ENCODE measurements at places on chromosomes 3 and 15.

GRCh38 chr3:113287111-113287802, 75.9 kb downstream of the BOC start:
- peak; percentile 54 for DNase-seq

- DNase-seq = no peak
Measured at GRCh38 chr15:40439960-40440742, 602 bp upstream of the BAHD1 start.

GRCh38 chr3:39379778-39380155, 3.4 kb upstream of the SLC25A38 start:
- DNase-seq = no peak

DNA sequence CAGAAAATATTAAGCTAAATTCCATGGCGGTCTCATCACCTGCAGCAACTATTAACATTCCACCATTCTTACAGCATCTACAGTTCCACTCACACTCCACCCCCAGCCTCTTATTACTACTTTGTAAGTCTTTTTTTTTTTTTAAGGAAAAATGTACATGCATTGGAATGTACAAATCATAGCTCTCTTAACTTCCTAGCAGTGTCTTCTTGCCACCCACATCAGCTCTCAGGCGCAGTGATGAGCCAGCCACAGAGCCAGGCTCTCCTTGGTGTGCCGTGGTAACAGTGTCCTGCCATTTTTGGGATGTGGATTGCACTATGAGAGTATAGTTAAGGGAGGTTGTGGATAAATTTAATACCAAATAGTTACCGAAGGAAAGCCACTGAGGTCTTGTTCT, 17.8 kb downstream of the ABHD17C start:
- DNase-seq = no peak

DNA sequence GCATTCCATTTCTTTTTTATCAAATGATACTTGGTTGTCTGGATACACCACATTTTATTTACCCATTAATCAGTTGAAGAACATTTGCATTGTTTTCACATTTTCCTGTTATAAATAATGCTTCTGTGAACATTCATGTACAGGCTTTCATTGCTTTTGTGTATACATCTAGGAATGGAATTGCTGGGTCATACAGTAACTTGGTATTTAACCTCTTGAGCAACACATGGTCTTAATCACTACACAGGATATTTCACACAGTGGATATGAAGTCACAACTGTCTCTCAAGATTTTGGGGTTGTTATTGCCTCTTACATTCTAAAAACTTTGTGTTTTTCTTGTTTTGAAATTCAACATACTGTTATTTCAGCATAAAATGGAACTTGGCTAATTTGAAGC, 48.2 kb downstream of the C3orf85 start:
- no peak for DNase-seq

GRCh38 chr3:111936191-111936841, 42.5 kb upstream of the ABHD10 start:
- DNase-seq = peak; percentile 80

- DNase-seq = no peak
Measured at GRCh38 chr15:24955531-24955921, 739 bp downstream of the SNRPN start.

DNA sequence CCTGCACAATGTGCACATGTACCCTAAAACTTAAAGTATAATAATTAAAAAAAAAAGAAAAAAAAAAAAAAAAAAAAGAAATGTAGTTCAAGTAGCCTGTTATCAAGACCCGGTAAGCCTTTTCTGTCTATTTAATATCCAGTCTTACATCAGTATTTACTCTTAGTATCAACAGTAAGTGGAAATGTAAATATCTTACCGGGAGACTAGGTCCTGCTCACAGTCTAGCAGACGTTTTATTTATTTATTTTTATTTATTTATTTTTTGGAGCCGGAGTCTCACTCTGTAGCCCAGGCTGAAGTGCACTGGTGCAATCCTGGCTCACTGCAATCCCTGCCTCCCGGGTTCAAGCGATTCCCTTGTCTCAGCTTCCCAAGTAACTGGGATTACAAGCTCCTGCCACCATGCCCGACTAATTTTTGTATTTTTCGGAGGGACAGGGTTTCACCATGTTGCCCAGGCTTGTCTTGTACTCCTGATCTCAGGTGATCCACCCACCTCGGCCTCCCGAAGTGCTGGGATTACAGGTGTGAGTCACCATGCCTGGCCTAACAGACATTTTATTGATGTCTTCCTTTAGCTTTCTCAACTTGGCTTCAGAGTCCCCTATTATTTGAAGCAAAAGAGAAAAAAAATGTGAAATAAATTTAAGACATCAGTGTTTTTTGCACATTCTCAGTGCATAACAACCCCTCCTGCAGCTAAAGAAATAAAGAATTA, 19.9 kb downstream of the C2CD4B start:
- no peak for DNase-seq

DNA sequence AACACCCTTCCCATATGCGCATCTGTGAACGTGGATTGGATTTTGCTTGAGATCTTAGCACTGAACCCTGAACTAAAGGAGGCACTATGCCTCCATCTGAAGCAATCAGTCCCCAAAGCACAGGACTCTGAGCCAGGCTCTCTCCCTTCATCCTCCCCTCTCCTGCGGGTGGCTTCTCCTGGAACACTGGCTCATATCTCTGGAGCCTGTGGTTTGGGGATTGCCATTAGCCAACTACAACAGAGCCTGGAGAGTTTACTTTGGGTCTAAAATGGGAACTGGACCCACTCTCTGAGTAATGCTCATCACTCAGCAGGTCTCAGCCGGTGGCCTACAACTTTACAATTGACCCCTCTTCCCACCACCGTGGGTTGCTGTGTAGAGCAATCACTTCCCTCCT, 190.8 kb upstream of the HES1 start:
- no peak for DNase-seq

- no peak for DNase-seq
Measured at GRCh38 chr3:134927599-134927998, 132.5 kb downstream of the EPHB1 start.

DNA sequence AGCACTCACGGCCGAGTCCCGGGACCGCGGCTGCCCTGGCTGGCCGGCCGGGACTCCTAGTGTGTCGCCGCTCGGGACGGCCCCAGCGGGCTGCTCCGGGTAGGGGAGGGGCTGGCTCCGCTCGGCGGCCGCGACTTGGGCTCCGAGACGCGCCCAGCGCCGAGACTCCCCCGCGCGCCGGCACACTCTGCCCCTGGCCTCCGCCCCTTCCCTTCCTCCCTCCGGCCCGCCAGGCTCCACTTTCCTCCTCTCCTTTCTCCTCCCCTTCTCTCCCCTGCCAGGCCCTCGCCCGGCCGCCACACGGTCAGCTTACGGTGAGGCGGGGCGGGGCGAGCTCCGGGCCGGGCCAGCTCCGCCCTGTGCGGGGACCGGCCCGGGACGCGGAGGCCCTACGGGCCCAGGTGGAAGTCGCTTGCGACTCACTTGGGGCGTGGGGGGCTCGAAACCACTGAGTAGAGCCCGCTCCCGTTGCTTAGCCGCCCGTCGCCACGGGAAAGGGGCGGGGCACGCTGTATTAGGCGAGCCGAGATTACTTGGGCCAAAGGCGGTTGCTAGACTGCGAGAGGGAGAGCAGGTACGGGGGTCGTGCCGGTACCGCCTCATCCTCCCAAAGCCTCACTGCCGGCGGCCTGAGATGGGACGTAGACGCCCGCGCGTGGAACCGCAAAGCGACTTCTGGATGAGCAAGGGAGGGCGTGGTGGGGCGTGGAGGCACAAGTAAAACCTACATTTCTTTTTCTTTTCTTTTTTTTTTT, at the start of gene ITGB5:
ITGB5 (minus strand) TSS at position 189 of the 755 bp plus-strand sequence. CDS start 365 bp downstream, outside the sequence.
- peak; percentile 67 for DNase-seq

- no peak for DNase-seq
Measured at GRCh38 chr3:130779031-130779430, 32.4 kb upstream of the PIK3R4 start.

DNA sequence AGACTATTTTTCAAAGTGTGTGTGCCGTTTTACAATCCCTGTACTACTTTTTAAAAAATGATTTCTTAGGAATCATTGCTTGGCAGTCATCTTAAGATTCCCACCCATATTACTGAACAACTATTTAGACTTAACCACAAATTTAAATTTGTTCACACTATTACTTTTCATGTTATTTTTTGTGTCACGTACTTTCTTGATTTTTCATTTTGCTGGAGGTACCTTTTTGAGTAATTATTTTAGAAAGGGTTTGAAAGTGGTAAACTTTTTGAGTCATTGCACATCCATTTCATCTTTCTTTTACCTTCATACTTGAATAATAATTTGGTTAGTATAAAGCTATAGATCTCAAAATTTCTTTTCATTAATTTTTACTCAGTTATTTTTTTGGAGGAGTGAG, 16.9 kb downstream of the CMTM8 start:
- no peak for DNase-seq

- DNase-seq = peak; percentile 80
Measured at GRCh38 chr15:66196602-66197001, 56.9 kb downstream of the MEGF11 start.

DNA sequence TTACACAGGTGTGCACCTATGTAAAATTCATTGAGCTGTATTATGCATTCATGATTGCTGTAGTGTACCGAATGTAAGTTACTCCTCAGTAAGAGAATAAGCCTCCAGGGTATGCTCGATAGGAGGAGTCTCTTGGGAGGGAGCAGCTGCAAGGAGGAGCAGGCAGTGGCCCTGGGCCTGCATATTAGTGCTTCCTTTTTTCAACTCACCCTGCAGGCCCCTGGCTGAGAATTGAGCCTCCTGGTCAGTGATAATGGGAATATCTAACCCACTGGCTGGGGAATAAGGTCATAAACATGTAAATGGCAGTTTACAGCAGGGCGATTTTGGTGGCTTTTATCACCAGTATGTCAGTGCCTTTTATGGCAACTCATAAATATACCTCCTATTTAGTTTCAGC, 21.7 kb upstream of the SFMBT1 start:
- no peak for DNase-seq

GRCh38 chr3:137217733-137218132, 259.9 kb downstream of the IL20RB start:
- DNase-seq = no peak

- DNase-seq = peak; percentile 81
Measured at GRCh38 chr15:32855942-32856341, 138.1 kb downstream of the GREM1 start.

DNA sequence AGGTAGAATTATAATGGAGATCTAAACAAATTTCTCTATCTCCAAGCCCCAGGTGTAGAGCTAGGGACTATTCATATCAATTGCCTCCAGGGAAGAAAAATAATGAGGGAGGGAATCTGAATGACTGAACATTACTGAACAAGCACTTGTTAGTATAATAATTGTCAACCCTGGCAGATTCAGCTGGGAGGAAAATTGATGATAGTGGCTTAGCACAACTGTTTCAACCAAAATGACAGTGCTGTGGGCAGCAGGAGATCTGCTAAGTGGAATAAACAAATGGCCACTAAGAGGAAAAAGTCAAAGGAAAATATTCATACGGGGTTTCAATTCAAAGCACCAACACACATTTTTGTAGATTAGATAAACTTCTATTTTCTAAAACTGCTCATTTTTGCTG, 294.9 kb upstream of the ZNF385D start:
- no peak for DNase-seq

- DNase-seq = no peak
Measured at GRCh38 chr3:107824822-107825371, 265.9 kb downstream of the CD47 start.

DNA sequence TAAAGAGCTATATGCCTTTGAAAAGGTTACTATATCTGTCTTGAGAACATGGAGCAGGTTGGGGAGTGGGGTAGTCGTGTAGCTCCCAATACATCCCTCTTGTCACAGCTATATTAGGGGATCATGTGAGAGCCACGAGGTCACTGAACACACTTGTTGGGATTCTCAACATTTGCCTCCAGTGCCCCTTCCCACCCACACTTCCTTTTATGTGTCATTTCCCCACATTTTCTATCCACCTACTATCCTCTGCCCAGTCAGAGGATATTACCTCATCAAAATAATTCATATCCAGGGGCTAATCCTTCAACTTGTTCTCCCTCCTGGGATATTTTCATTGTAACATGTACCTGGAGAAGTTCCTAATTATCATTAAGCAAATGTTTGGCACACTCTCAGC, 85.0 kb downstream of the CYP19A1 start:
- DNase-seq = no peak

GRCh38 chr15:75104804-75105557, 81.6 kb downstream of the PPCDC start:
- DNase-seq = peak; percentile 94

DNA sequence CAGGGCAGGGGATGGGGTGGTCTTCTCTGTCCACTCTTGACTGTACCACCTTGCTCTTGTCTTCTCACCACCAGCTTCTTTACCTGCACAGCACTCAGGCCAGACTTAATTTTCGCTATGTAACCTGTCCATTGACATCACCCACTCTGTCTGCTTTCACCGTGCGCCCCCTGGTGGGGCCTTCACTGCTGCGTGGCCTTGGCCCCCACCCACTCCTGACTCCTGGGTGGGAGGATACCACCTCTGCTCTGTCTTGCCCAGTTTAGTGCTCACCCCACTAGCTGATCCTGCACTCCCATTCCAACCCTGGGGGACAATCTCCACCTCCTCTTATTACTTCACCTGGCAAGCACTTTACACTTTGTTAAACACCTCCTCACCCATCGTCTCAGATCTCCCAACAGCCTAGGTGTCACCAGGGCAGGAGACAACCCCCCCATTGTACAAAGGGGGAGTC, 17.7 kb downstream of the PTH1R start:
- no peak for DNase-seq

GRCh38 chr15:40736575-40736974, 18.5 kb downstream of the RMDN3 start:
- no peak for DNase-seq

DNA sequence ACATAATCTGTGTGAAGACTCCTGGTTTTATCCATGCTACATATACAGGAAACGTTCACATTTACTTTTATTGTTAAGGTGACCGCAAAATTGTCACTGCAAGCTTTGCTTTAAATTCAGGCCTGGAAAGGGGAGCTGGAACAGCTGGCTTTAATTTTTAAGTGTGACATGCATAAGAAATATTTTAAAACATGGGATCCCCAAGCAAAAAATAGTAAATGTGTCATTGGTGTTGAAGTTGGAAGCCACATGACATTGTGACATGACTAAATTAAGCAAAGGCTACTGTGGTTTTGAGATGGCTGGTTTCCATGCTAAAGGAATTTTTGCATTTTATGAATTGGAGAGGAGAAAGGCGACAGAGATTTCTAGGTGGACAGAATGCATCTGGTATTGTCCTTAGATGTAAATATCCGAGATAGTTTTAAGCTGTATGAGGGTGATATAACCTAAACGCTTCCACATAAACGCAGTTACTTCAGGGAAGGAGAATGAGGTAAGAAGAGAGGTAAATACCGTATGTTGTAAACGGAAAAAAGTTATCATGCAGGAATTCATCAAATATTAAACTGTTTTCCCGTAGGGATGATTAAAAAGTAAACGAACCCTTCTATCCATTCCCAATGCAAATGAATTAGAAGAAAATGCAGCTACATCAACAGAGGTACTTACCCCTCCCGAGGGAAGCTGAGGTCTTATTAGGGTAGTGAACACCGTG, 927 bp upstream of the FYTTD1 start:
- DNase-seq = no peak

DNA sequence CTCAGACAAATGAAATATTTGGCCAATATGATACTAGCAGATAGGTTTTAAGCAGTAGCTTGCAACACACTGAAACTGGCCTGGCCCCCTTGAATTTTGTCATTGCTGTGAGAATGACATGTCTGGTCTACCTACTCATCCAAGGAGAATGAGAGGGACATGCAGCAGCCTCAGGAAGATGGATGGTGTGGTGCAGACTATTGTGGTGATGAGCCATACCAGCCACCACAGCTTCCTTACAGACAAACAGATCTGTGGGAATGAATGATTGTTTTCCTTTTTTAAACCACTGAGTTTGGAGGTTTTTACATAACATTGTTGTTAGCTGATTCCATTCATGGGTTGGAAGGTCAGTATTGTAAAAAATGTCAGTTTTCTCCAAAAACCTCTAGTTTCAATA, 133.7 kb upstream of the POU1F1 start:
- DNase-seq = no peak

Data from RWPE1 (cell line).